Astrocyte of the hippocampus (primary cell): ENCODE measurements at places on chromosomes 5 and 9.

- DNase-seq = no peak
These were observed 11.7 kb downstream of the OGN start for GRCh38 chr9:92392690-92393089.

GRCh38 chr9:25681266-25681665 is 3.0 kb upstream of the TUSC1 start:
- DNase-seq = peak; percentile 35

DNA sequence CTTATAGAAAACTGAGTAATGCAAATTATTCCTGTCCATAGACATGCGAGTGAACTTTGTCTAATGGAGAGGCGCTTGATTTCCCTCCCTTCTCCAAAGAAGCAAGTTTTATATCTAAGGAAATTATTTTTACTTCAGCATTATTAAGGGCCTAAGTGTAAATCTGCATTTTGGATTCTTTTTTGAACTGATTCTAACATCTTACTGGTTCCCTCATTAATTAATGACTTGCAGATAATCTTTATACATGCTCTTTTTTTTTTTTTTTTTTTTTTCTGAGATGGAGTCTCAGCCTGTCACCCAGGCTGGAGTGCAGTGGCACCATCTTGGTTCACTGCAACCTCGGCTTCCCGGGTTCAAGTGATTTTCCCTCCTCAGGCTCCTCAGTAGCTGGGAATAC is 209.5 kb downstream of the TLE4 start:
- no peak for DNase-seq

DNA sequence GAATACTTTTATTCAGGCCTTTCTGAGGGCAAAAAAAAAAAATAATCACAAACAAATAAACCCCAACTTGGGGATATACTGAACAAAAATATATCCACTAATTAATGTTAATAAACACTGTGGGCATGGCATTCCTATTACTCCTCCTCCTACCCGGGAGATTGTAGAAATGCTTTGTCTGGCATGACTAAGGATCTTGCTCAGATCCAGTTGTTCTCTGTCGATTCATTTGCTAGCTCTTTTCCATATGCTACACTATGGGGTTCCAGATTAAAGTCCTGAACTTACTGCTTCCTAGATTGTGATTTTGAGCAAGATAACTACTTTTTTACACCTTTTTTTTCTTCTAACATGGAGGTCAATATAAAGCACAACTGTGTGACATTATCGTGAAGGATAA is 102.2 kb upstream of the PRR16 start:
- no peak for DNase-seq

DNA sequence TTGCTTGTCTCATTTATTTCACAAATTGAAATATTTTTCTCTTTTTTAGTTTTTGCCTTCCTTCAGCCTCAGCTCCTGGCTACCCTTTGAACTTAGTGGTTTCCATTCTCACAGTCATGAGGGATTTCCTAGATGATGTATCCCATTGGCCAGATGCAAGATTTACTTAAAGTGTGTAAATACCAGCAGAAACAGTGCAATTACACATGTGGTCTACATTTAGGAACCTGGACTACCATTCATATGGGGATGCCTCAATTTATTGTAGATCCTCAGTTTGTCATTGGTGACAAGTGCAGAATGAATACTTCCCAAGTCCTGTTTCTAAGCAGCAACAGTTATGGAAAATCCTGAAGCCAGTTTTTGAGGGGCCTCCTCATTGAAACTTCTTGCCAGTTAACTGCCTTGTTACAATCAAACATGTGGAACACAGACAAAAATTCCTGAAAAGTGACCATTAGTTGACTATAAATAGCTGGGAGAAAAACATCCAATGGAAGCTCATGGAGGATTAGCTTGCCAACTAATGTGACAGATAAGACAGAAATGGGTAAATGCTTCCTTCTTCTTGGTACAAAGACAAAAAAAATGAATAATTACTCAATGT is 113.6 kb upstream of the FER start:
- peak; percentile 18 for DNase-seq

- DNase-seq = peak; percentile 84
These were observed 70.4 kb upstream of the PSD2 start for GRCh38 chr5:139725073-139725830.

DNA sequence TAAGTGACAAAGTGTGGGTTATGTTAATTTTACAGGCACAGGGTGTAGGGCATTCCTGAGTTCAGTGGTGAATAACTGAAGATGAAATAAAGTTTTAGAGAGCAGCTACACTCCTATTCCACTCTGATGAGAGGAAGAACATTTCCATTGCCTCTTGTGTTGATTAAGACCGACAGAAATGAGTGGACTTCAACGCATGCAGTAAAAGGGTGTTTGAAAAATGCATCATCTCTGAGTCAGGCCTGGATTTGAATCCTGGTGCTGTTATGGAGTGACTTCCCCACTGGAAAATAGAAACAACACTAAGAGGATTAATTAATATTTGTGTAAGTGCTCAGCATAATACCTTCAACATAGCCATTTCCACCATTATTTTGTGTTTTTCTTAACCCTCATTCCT is 86.3 kb downstream of the PRR16 start:
- DNase-seq = peak; percentile 28

GRCh38 chr5:7857926-7858632 is 7.1 kb upstream of the CFAP90 start:
- peak; percentile 31 for DNase-seq

DNA sequence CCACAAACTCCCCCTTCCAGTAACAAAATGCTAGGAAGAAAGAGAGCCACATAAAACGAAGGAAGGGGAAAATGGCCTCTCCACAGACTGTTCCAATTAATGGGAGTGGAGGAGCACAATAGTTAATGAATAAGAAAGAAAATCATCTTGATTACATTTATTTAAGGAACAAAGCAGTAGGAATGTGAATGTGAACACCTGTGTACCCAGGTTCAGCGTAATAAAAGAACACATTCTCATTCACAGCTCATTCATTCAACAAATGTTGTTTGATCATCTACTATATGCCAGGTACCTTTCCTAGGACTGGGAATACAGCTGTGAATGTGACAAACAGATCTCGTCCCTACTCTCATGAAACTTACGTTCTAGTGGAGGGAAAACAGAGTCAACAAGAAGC is 35.7 kb downstream of the SIL1 start:
- DNase-seq = no peak

- DNase-seq = peak; percentile 41
These were observed 656.3 kb downstream of the PRELID2 start for GRCh38 chr5:145178641-145179523.

GRCh38 chr5:10467281-10468198 is 25.9 kb downstream of the ROPN1L start:
- DNase-seq = peak; percentile 83

GRCh38 chr5:168801567-168801966 is 222.4 kb upstream of the PANK3 start:
- peak; percentile 45 for DNase-seq

- DNase-seq = peak; percentile 23
These were observed 441.1 kb downstream of the EBF1 start for GRCh38 chr5:158658446-158659230.

DNA sequence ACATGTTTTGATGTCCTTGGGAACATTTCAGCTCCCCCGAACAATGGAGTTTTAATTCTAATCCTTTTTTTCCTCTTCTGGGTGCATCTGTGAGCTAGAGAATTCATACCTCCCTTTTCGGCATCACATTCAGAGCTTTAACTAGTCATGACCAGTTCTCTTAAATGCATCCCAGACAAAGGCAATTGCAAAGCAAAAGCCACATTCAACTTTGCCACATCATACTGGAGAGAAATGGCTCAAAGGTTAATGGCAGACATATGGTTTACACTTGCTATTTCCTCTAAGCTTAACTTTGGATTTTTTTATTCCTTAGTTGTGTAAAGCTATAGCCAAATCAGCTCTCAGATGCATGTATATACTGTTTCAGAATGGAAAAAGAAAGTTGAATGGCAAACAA is 153.3 kb downstream of the ESM1 start:
- DNase-seq = no peak

DNA sequence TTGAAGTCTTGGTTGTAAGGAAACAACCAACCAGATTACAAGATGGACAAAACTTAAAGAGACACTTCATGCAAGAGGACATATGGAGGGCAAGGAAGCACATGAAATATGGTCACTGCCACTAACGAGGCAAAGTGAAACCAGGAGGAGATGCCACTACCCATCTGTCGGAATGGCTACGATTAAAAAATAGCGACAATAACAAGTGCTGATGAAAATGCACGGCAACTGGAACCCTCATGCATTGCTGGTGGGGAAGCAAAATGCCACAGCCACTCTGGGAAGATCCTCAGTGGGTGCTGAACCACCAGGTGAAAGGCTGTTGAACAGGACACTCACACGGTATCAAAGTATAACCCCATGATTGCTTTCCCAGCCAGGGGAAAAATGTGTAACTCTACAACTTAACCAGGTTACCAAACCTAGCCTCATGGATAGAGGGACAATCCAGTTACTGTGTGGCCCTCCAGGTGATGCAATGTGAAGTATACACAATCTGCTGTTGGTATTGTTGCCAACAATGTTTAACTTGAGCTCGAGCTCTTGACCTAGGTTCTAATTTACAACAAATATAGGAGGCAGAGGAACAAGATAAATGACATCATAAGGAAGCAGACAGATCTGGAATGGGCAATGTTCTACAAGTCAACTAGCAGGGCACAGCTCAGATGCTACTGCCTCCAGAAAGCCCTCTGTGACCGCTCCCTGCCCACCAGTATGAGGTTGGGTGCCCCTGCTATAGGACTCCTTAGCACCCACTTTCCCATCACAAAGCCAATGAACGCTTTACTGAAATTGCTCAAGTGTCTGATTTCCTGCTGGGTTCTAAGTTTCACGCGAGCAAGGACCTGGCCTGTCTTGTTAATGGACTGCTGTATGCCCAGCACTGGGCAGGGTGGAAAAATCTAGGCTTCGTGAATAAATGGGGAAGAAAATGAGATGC is 25.8 kb downstream of the SH3PXD2B start:
- DNase-seq = no peak

DNA sequence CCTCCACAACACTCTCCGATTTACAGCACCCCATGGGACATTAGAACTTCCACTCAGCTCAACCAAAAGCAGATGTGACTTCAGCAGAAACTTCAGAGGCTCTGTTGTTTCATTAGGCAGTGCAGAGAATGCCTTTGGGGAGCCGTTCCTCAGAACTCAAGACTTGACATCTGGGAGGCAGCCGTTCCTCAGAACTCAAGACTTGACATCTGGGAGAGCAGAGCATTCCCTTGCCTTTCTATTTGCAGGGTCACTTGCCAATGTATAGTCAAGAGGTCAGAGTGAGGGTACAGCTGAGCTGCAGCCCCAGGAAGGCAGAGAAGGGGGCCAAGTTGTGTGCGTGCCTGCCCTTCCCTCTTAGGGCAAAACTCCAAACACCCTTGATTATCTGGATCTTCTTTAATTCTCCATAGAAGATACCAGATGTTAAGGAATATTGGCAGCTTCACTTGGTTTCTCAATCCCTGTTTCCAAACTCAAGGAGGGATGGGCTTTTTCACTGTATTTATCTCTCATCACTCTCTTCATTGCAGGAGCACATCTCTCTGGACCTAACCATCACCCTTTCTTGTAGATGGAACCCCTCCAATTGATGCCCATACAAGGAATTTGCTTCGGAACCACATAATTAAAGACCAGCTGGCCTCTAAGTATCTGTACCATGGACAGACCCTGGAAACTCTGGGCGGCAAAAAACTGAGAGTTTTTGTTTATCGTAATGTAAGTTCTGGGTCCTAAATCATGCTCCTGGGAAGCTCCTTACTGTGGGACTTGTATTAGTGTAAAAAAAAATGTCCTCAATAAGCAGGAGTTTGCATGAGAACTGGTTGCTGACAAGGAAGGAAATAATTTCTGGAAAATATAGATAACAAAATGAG is 25.6 kb downstream of the TGFBI start:
- no peak for DNase-seq

- peak; percentile 26 for DNase-seq
These were observed 214.2 kb downstream of the SPATA31D1 start for GRCh38 chr9:82202808-82203207.
